ENCODE measurements at places on chromosomes 7 and 10. TPM values are rescaled to one million over a fixed set of nuclear protein-coding genes. Genes with fewer than 3 reads are reported as not detected.

TMEM106B gene
- polyA plus RNA-seq = 11.5 TPM

DNA sequence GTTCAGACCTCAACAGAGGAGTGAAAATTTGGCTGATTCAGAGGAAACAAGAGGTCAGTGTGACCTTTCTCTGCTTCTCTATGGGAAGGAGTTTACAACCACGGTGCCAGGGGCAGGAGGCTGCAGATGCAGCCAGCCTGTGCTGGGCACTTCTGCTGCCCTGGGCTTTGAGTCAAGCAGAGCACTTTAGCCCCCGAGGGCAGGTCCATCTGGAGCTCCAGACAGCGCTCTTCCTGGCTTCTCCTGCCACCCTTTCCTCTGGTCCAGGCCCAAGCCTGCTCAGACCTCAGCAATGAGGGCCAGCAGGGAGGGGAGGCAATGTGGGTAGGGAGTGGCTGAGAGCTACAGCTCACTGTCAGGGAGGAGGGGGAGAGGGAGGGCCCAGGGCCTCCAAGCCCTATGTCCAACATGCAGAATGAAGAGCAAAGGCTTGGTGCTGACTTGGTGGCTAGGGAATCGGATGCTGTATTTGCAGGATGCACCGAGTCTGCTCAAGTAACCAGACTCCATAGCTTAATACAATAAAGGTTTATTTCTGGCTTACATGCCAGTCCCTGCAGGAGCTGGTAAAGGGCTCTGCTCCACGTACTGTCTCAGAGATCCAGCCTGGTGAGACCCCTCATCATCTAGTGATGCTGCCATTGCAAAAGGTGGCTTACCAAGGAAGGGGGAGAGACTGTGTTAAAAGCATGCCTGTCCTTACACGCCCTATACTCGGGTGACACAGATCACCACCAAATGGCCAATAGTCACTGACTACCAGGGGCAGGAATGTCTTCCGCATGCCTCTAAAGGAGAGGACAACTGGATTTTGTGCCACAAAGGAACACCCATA is 481.6 kb downstream of the RPS24 start:
- DNase-seq = peak; percentile 55

- DNase-seq = no peak
Measured at GRCh38 chr7:34720289-34720688, 62.3 kb downstream of the NPSR1 start.

FOXI2 gene
- 0.30 TPM for polyA plus RNA-seq

GRCh38 chr10:104291439-104291951 is 22.5 kb downstream of the GSTO2 start:
- DNase-seq = peak; percentile 92
